Lung microvascular endothelial cell (primary cell): ENCODE measurements at places on chromosomes 2 and 18.
A peak's percentile ranks its signal among the peaks of the same experiment; 100 is the strongest.

GRCh38 chr18:35024196-35024595, 17.0 kb upstream of the MAPRE2 start:
- no peak for DNase-seq

GRCh38 chr2:167480232-167480985, 592.1 kb downstream of the XIRP2 start:
- no peak for DNase-seq

- no peak for DNase-seq
Measured at GRCh38 chr2:128714851-128715312, 396.2 kb upstream of the HS6ST1 start.

- peak; percentile 51 for DNase-seq
Measured at GRCh38 chr2:157840568-157841156, 35.5 kb downstream of the ACVR1 start.

GRCh38 chr2:234494361-234495250, 2.3 kb downstream of the ARL4C start:
- no peak for DNase-seq

- peak; percentile 37 for DNase-seq
Measured at GRCh38 chr18:11310476-11311086, 161.2 kb upstream of the PIEZO2 start.

- DNase-seq: no peak
Measured at GRCh38 chr2:218067523-218067922, 1.5 kb upstream of the RUFY4 start.

DNA sequence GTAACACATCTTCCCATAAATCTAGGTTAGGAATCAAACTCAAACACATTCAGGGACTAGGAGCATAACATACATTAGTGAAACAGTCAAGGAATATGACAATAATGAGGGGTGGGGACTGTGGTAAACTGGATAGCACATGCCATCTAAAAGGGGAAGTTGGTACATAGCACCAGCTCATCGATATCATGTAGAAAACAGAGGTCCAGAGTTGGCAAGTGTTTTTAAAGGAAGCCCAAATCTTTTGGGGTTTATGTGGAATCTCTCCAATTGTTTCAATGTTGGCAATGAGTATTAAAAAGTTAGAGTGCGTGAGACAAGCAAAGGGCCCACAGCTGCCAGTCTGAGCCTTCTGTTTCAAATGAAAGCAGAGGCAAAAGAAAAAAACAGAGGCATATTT, 24.4 kb downstream of the KLF7 start:
- DNase-seq: no peak

GRCh38 chr2:238256594-238257104, 16.8 kb upstream of the HES6 start:
- peak; percentile 79 for DNase-seq

GRCh38 chr18:5420906-5421305, 122.9 kb downstream of the EPB41L3 start:
- no peak for DNase-seq

DNA sequence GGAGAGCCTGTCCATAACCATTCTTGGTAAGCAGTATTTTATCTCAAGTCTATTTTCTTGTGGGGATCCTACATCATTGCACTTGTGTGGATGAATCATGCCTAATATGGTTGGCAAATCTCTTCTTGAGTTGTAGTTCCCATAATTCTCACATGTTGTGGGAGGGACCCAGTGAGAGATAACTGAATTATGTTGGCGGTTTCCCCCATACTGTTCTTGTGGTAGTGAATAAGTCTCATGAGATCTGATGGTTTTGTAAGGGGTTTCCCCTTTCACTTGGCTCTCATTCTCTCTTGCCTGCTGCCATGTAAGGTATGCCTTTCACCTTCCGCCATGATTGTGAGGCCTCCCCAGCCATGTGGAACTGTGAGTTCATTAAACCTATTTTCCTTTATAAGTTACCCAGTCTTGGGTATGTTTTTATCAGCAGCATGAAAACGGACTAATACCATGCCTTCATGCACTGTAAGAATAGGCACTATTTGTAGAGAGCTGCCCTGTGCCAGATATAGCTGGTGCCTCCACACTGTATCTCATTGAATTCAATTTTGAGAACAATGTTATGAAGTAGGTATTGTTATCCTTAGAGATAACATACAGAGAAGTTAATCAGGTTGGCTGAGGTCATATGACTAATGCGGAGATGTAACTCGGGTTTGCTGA, 148.3 kb downstream of the PLCL1 start:
- DNase-seq: no peak

DNA sequence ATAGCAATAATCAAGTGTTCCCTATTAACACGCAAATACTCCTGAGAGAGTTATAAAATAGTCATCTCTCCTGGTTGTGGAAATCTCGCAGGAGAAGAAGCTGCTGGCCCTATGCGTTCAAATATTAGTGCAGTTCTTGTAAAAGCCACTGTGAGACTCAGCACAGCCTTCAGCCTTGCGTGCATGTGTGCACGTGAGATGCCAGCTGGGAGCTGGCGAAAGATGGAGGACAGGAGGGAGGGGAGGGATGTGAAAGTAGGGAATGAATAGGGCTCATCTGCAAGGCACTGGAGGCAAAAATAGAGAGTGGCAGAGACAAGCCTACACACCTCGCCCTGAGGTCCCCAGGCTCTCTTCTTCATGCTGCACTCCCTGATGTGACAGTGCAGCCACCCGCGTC, 126.5 kb downstream of the INO80D start:
- no peak for DNase-seq

- DNase-seq: peak; percentile 89
Measured at GRCh38 chr18:49055754-49056172, 105.0 kb upstream of the SMAD7 start.

GRCh38 chr2:240392084-240392947, 43.1 kb upstream of the GPC1 start:
- peak; percentile 49 for DNase-seq

- DNase-seq: peak; percentile 21
Measured at GRCh38 chr2:120711694-120712093, 24.0 kb upstream of the GLI2 start.

GRCh38 chr2:108363908-108364225, 13.9 kb upstream of the SULT1C4 start:
- no peak for DNase-seq

- DNase-seq: no peak
Measured at GRCh38 chr2:218125095-218125494, 733 bp upstream of the CXCR2 start.

- DNase-seq: no peak
Measured at GRCh38 chr2:46545015-46545839, 65.9 kb downstream of the TMEM247 start.

DNA sequence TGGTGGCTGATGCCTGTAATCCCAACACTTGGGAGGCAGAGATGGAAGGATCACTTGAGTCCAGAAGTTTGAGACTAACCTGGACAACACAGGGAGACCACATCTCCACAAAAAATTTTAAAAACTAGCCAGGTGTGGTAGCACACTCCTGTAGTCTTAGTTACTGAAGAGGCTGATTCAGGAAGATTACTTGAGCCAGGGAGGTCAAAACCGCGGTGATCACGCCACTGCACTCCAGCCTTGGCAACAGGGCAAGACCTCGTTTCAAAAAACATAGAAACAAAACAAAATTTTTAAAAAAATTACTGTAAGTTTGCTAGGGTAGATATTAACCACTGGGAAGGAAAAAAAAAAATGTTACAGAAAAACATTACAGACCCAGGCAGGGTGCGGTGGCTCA, 5.8 kb downstream of the ATL2 start:
- DNase-seq: no peak

GRCh38 chr2:9971105-9971818, 19.8 kb downstream of the GRHL1 start:
- DNase-seq: no peak

DNA sequence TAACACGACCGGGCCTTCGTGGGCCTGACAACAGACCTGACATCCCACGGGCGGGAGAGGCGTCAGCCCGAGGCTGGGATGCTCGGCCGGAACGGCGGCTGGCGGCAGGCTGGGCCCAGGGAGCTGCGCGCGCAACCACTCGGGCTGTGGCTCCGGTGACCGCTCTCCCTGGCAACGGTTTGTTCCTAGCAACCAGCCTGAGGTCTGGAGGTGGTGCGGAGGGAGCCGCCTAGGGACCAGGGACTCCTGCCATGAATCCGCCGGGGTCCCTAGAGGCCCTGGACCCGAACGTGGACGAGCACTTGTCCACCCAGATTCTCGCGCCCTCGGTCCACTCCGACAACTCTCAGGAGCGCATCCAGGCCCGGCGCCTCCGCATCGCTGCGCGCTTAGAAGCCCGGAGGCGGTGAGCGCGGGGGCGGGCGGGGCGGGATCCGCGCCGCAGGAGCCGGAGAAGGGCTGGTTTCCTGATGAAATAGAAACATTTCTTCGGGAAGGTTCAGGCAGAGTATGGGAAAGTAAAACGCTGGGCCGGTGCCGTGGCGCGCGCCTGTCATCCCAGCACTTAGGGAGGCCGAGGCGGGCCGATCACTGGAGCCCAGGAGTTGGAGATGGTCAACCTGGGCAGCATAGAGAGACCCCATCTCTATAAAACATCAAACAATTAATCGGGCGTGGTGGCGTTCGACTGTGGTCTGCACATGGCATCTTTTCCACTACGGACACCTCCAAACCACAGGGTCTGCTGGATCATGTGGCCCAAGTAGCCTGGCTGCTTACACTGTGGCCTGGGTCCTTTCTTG, at the start of gene DRC1:
Gene DRC1 (plus strand): TSS at position 182 of the 803 bp plus-strand sequence. CDS start 70 bp downstream, at position 252.
- peak; percentile 73 for DNase-seq

- no peak for DNase-seq
Measured at GRCh38 chr2:179910735-179911113, 49.3 kb upstream of the ZNF385B start.

DNA sequence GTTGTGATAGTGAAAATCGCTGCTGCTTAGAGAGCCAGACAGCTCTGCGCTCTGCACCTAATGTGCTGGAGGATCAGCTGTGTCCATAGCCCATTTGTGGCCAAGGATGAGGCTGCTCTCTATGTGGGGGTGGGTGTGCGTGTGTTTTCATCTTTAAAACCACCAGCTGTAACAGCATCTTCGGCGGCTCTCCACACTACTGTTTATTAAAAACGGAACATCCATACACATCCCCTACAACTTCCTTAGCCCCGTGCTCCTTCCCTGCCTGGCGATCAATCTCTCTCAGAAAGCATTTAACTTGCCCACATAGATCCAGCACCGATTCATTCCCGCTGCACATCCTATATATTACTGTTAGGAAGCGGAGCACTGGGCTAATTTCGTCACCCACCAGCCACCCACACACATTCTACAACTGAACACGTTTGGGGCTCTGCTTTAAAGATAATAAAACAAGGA, 1.6 kb downstream of the CELF4 start:
- no peak for DNase-seq

GRCh38 chr2:48532824-48533223, 2.9 kb downstream of the STON1 start:
- no peak for DNase-seq

DNA sequence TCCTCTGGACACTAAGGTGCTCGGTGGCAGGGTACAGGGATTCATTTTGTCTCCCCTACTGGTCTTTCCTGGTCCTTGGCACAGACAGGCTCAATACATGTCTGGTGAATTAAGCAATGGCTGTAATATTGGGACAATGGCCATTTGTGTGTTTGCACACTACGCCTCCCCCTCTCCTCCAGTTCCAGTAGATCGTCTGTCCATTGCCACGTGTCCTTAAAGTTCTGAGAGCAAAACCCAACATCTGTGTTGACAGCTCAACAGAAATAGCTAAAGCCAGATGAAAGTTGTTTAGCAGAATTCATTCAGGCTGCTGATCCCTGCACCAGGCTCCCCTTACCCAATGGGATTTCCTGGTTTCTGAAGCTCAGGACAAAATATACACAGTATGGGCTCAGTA, 9.0 kb upstream of the FABP1 start:
- no peak for DNase-seq

- DNase-seq: no peak
Measured at GRCh38 chr18:56770097-56770496, 118.9 kb downstream of the WDR7 start.

DNA sequence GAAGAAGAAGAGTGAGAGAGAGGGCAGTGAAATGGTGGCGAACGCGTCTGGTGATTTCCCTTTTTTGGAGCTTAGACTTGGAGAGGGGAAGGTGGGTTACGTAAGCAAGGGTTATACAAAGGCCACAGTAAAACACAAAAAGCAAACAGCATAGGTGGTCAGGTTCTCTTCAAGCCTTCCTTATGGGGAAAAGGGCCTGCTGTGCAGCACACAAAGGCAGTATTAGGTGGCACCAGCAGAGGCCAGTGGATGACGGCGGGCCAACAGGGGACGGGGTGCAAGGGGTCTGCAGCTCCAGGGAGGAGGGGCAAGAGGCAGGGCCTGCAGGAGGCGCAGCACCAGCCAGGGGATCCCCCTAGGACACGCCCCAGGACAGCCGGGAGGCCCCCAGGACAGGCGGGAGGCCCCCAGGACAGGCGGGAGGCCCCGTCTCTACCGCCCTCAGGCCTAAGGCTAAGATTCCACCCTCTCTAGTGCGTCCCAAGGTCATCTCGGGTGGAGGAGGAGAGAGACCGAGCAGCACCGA, 32.6 kb upstream of the NPC1 start:
- DNase-seq: no peak

- no peak for DNase-seq
Measured at GRCh38 chr2:23916727-23917405, 10.1 kb downstream of the ATAD2B start.

GRCh38 chr18:48409591-48410094, 460 bp upstream of the ZBTB7C start:
- peak; percentile 11 for DNase-seq

DNA sequence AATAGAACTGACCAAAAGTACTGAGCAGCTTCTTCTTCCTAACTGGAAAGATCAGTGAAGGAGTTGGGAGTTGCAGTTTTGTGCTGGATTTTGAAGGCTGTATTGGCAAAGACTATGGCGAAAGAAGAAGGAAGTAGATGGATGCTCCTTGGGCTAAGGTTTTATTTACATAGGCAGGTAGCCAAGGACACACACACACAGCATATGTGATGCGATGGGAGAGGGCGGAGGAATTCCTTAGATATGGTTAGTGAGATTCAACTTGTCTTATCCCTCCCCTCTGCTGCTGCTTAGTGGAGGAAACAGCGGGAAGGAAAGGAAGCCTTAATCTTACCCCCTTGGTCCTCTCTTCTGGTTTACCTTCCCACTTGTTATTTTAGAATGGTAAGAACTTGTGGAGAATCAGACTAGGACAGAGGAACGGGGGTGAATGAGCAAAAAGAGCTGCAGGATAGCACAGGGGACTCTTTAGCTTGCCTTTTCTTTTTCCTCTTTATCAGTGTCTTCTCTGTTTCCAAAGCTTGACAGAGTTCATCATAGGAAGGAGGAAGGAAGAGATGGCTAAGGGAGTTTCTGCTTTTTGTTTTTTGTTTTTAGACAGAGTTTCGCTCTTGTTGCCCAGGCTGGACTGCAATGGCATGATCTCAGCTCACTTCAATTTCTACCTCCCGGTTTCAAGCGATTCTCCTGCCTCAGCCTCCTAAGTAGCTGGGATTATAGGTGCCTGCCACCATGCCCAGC, 87.9 kb downstream of the OSBPL6 start:
- DNase-seq: no peak

DNA sequence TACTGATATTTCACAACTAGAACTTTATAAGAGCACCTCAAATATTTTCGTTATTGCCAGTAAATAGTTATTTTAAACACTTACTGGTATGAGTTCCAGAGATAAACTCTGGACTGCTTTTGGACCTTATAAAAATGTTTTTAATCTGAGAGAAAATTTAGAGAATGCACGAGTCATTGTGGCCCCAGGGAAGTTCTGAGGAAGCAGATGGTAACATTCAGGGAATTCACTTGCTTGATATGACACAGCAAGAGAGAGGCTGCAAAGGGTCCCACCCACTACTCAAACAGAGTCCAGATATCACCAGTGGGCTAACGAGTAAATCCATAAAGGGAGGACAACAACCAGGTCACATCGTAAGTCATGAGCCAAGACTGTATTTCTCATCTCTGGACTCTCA, 526.8 kb downstream of the TDRD15 start:
- no peak for DNase-seq
